Stimulated activated CD4-positive, alpha-beta T cell treated with anti-CD3 and anti-CD28 coated beads, TNF-alpha, amount 100 ng/mL, for 1 hour (primary cell): ENCODE measurements at places on chromosomes 7 and 10.

DNA sequence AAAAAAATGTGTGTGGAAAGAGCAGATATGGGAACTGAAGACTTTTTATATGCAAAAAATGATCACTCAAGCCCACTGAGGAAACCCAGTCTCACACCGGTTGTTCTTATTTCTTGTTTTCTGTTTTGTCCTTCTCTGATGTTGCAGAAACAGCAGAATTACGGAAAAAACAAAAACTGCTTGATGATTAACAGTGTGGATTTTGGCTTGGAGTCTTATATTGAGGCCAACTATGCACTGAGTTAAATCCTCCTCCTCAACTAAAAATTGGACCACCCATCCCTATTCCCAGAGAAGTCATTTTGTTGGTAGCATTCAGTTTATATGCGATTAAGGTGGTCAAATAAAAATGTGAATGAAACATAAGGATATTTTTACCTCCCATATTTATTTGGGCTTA lies 246.1 kb downstream of the LRMDA start:
- no peak for DNase-seq

DNA sequence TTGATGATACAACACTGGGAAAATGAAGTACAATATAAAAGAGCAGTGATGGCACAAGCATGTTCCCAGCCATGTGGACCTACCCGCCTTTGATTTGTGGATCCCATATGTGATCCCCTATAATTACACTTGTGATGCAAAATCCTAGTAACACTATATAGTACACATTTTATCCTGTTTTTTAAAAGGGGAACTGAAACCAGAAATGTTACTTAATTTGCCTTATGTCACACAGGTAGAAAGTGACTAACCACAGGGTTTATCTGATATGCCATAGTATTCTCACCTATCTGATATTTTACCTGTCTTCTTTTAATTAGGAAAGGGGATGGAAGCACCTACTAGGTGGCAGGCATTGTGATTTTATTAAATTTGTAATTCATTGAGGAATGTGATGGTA lies 35.0 kb downstream of the ARMC3 start:
- DNase-seq: no peak

- DNase-seq: no peak
Observed at GRCh38 chr10:73634421-73634820, 6.9 kb downstream of the MYOZ1 start.

- no peak for DNase-seq
Observed at GRCh38 chr10:9003122-9003521, 948.6 kb downstream of the GATA3 start.

GRCh38 chr10:122341141-122341810 lies 33.2 kb upstream of the PLEKHA1 start:
- DNase-seq: no peak

GRCh38 chr7:155278921-155279320 lies 18.8 kb upstream of the INSIG1 start:
- no peak for DNase-seq

GRCh38 chr10:58952747-58953466 lies 223.5 kb upstream of the PHYHIPL start:
- DNase-seq: no peak

DNA sequence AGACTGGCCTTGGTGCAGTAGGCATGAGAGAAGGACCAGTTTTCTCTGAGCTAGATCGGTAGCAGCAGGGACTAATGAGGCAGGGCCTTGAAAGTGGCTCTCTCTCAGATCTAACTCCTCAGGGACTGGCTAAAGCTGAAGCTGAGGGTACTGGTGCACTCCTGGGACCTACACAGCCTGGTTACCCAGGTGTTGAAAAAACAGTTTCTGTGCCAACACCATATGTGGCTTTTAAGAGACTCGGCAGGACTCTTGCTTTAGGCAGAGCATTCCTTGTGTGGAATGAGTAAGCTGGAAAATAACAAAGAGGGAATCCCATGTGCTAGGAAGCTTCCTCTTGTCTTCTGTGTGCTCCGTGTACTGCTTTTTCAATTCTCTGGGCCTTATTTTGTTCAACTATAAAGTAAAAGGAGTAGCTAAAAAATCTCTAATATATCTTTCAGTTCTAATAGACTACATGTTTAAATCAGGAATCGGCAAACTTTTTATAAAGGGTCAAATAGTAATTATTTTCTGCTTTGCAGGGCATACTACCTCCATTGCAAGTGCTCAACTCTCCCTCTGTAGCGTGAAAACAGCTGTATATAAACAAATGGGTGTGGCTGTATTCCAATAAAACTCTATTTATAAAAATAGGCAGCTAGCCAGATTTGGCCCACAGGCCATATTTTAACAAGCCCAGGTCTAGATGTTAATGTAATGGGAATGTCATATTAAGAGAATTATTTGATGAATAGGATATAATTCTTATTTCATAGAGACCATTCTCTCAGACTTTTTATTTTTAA lies 186.1 kb upstream of the KAT6B start:
- no peak for DNase-seq

GRCh38 chr7:30934732-30935568 lies 23.3 kb downstream of the AQP1 start:
- DNase-seq: no peak

GRCh38 chr10:73979141-73979808 lies 18.6 kb upstream of the VCL start:
- no peak for DNase-seq

DNA sequence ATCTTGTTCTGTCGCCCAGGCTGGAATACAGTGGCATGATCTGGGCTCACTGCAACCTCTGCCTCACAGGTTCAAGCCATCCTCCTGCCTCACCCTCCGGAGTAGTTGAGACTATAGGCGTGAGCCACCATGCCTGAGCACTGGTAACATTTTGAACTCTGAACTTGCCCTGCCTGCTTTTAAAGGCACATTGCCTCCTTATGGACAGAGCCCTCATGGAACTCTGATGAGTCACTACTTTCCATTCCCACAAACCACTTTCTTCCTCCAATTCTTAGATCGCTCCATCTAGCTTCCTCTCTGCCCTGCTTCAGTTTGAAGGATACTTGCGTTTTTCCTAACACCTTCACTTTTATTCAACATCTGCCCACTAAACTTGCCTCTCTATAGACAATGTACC lies 38.1 kb downstream of the PRPS1L1 start:
- no peak for DNase-seq

GRCh38 chr7:2775376-2775775 lies 68.7 kb downstream of the GNA12 start:
- no peak for DNase-seq

DNA sequence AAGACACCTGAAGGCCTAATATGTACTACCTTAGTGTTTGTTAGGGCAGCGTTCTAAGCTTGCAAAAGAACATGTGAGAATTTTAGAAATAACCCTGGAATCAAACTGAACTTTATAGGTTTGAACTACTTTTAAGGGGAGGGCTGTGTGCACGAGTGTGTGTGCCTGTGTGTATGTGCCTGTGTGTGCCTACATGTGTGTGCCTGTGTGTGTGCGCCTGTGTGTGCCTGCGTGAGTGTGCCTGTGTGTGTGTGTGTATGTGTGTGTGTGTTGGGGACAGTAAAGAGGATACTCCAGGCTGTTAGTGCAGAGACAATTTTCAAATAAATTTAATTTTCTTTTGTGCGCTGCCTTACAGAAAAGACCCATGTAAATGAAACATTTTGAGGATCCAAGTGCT lies 68.1 kb upstream of the WDR11 start:
- DNase-seq: no peak

GRCh38 chr7:137820677-137821420 lies 25.9 kb downstream of the DGKI start:
- no peak for DNase-seq

GRCh38 chr7:131625817-131626372 lies 69.5 kb upstream of the PODXL start:
- DNase-seq: no peak

- DNase-seq: no peak
Observed at GRCh38 chr7:101843293-101844271, 26.2 kb downstream of the CUX1 start.

DNA sequence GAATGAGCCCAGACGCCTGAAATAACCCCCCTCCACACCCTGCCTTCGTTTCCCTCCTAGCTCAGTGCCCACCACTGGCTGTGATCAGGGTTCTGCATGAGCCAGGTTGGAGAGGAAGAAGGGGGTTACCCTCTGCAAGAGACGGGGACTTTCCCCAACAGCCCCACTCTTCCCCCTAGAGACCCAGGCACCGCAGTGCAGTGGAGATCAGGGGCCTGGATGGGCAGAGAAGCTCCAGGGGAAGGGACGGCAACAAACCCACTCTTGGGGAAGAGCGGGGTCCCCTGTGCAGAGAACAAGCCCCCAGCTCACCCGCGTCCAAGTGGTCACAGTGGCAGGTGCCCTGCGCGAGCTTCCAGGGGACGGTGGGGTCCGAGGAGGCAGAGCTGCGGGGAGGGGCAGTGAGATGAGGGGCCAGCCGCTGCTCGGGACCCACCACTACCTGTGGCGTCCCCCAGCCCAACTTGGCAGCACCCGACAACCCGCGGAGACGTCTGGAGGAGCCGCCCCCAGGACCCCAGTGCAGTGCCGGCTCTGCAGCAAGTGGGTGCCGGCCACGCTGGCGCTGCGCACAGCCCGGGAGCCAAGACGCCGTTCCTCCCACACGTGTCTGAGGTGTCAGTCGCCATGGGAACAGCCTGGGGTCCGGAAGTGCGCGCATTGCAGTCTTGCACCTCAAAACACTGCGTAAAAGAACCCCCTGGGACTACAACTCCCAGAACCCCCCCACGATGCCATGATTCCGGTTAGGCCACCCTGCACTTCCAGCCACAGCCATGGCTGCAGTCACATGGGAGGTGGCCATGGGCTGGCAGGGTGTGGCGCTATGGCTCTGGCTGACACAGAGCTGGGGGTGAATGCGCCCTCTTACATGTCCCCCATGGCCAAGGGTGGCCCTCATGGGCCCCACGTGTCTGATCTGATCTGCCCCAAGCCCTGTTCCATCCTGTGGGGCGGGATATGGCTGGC lies 45.8 kb upstream of the WIPI2 start:
- DNase-seq: peak; percentile 16

DNA sequence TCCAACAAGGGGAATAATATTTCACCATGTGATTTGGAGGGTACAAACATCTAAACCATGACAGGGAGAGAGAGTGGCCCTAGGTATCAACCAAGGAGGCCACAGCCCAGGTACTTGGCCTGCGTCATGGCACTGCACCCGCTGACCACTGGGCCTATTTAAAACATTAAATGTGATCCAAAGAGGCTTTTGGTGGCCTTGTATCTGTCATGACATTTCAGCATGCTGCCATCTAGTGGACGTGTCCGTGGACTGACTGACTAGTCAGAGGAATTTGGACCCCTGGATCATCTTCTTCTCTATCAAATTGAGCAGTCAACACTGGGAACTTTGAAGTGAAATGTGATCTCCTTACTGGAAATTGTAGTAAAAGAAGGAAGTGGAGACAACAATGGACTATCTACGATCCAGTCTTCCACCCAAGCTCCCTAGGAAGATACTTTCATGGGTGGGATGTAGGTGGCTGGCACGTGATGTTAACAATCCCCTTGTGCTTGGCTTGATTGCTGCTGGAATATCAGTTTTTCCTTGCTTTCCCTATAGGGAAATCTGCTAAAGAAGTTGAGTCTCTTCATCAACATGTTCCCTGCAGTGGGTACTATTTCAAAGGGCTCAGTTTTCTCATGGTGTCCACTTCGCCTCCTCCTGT lies 24.6 kb upstream of the ITGA8 start:
- DNase-seq: no peak

- DNase-seq: no peak
Observed at GRCh38 chr10:125209591-125210355, 49.4 kb upstream of the CTBP2 start.

- no peak for DNase-seq
Observed at GRCh38 chr10:43042503-43043341, 34.1 kb upstream of the RET start.

- DNase-seq: no peak
Observed at GRCh38 chr10:125218967-125219366, 58.6 kb upstream of the CTBP2 start.

DNA sequence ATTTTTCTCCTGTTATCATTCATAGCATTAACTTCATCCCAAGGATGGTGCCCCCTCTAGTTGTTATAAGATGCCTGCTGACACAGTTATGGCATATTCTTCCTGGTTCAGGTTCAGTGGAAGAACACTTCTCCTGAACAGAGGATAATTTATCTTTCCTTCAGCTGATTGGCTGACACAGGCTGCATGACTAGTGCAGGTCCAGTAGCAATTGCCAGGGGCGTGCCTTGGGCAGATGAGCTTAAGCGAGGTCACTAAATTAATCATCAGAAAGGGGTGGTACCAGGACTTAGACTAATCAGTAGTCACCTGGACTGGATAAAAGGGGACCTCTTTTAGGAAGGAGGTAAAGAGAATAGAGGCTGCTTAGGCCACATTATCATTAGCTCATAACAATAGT lies 42.3 kb downstream of the BZW2 start:
- DNase-seq: no peak

GRCh38 chr7:78265071-78265470 lies 466.5 kb downstream of the PHTF2 start:
- DNase-seq: no peak

GRCh38 chr10:129727071-129727470 lies 237.0 kb downstream of the EBF3 start:
- DNase-seq: no peak

- DNase-seq: no peak
Observed at GRCh38 chr10:70323138-70323696, 39.4 kb upstream of the NPFFR1 start.

- no peak for DNase-seq
Observed at GRCh38 chr10:116748041-116748440, 5.7 kb upstream of the HSPA12A start.

- DNase-seq: no peak
Observed at GRCh38 chr7:140568021-140568813, 72.4 kb downstream of the DENND2A start.

- no peak for DNase-seq
Observed at GRCh38 chr10:86027346-86027745, 339.2 kb downstream of the GRID1 start.

- DNase-seq: no peak
Observed at GRCh38 chr7:131529179-131529578, 27.2 kb downstream of the PODXL start.

- no peak for DNase-seq
Observed at GRCh38 chr7:114481999-114482398, 67.4 kb downstream of the FOXP2 start.

DNA sequence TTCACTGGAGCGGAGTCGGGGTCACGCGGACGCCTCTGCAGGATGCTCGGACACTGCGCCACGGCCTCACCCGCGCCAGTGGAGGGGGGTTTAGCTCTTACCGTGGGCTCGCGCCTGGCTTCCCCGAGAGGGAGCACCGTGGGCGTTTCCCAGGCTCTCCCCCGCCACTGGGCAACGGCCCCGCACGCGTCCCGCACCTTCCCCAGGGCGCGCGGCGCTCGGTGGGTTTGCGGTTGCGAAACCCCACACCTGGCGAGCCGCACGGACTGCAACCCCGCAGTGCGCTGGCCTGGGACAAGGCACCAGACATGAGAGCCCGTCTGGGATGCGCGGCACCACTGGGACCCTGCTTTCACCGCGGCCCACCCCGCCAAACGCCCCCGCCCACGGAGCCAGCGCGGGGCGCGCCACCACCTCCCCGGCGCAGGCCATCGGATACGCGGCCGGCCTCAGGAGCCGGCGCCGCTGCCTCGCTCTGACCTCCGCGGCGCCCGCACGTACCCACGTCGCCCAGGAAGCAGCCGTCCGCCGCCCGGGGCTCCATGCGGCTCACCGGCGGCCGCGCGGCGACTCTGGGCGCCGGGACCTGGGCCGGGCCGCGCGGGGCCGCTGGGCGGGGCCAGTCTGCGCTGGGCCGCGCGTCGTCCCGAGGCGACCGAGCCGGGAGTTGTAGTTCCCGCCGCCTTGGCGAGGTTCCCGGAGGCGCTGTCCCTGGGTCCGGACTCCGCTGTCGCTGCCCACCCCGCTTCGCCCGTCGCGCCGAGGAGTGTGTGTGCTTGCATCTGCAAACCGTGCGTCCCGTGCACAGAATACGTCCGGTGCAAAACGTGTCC lies at the start of gene ASB13:
TSS of gene ASB13 (minus strand) at position 588 of the 833 bp plus-strand sequence. CDS start at position 544, 44 bp downstream.
- no peak for DNase-seq
